Right renal cortex interstitium (tissue), 3 donors: ENCODE measurements at places on chromosomes 16 and 17. TPM values are rescaled to one million over a fixed set of nuclear protein-coding genes. Genes with fewer than 3 reads are reported as not detected.

KIF18B gene
- polyA plus RNA-seq = 9.1 TPM

ITGAL gene
- polyA plus RNA-seq = 2.6 TPM

C1QL1 gene
- polyA plus RNA-seq = 2.4 TPM

CNGB1 gene
- polyA plus RNA-seq = 0.03 TPM

PRRT2 gene
- polyA plus RNA-seq = 8.4 TPM

KRT9 gene
- polyA plus RNA-seq = not detected

HLF gene
- 5.6 TPM for polyA plus RNA-seq

- no peak for DNase-seq
These were observed 28.2 kb downstream of the ADCY9 start for GRCh38 chr16:4087990-4088577.

GRCh38 chr17:64085650-64086005, 44.3 kb downstream of the ERN1 start:
- no peak for DNase-seq

- no peak for DNase-seq
These were observed 20.0 kb upstream of the RNF135 start for GRCh38 chr17:30950669-30951399.

DNA sequence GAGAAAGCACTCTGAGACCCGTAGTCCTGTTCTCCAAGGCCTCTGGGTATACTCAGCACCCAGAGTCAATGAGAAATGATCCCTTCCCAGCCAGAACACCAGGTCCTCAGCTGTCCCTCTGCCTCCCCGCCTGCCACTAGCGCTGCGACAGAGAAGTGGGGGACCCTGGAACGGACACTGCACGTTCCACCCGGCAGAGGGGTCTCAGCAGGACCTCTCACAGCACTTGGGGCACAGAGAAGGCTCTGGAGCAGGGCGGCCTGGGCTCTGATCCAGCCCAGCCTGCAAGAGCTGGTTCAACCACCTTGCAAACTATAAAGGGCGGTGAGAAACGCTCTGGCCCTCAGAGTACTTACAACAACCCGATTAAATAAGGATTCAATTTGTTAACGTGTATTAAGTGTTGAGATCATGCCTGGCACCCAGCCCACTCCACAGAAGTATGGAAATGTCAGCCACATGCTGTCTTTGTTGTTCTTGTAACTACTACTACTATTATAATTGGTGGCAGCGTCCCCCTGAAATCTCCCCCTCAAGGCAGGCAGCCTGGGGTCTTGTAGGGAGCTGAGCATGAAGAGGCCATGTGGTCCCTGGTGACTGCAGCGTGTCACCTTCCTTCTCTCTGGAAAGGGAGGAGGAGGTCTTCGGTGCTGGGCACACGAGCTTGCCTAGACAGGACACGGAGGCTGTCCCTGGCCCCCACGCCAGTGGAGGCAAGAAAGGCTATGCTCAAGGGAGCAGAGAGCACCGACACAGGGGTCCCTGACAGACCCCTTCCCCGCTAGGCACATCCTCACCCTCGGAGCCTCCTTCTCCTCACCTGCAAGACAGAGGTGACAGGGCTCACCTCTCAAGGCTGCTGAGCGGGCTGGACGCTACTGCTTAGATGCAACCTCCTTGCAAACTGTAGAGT, 2.4 kb downstream of the OSGIN1 start:
- DNase-seq = no peak

GRCh38 chr16:47829850-47830600, 325.8 kb downstream of the ABCC12 start:
- no peak for DNase-seq

GRCh38 chr16:50059669-50060068, 6.1 kb upstream of the HEATR3 start:
- DNase-seq = no peak

DNA sequence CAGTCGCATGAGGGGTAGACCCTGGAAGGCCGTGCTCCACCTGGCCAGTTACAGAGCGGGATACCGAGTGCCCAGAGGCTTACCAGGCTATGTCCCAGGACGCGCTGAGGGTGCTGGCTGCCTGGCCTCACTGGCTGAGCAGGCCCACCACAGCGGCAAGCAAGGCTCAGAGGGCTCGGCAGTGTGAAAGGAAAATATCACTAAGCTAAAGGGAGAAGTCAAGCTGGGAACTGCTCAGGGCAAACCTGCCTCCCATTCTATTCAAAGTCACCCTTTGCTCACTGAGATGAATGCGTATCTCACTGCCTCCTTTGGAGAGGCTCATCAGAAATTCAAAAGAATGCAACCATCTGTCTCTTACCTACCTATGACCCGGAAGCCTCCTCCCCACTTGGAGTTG, 37.4 kb downstream of the CCDC57 start:
- DNase-seq = no peak

GRCh38 chr16:89183975-89184676, 12.6 kb downstream of the CDH15 start:
- DNase-seq = no peak

DNA sequence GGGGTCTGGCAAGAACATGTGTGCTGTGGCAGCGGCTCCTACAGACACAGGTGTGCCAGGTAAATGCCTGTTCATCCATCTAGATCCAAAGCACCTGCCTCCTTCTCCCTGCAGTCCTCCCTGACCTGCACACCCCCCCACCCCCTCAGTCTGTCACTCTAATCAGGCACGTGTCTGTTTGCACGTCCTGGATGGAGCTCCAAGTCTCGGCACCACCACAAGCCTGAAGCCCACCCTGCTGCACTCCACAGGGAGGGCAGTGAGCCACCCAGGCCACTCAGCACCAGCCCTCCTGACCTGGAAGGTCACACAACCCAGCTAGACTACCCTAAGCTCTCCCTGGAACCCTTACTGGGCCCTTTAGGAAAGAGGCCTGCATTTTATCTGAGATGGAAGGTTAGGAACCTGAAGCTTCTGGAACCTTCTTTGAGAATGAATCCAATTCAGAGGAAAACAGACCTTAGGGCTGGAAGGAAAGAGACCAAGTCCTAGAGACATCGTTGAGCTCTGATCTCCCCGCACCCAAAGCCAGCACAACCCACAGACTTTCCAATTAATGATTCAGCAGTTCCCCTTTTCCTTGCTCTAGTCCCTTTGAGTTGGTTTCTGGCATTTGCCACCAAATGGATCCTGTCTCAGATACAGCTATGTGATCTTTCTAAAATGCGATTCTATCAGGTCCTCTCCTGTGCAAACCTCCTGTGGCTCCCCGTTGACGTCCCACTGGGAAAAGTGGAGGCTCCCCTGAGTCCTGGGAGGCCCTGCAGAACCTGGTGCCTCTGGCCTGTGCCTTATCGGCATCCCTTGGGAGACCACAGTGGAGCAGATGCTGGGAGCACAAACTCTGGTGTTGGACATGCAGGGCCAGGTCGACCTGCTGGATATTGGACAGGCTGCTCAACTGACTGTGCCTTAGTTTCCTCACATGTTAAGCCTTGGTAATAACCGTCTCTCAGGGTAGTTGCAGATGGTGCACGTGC, 67.9 kb downstream of the PRMT7 start:
- no peak for DNase-seq

GRCh38 chr17:40582328-40582901, 17.1 kb upstream of the CCR7 start:
- no peak for DNase-seq
